Effector memory CD4-positive, alpha-beta T cell (primary cell): ENCODE measurements at places on chromosomes 1 and 21.

GRCh38 chr1:980602-981395 is 1.1 kb downstream of the PERM1 start:
- DNase-seq, result no peak

GRCh38 chr1:247357781-247358211 is 26.1 kb upstream of the ZNF496 start:
- no peak for DNase-seq

DNA sequence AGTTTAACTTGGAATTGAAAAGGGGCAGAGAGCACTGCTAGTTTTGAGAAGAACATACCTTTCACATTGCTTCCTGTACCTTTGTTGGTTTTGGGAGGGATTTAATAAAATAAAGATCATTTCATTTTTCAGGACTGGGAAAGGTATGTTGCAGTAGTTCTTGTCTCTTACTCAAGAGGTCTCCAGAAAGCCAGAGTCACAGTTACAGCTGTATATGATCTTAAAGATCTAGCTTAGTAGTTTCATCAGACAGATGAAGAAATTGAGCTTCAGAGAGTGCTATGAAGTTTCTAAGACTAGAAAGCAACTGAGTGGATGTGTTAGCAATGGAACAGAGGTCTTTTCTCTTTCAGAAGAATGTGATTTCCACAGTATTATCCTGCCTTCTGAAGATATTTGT is 1.0 kb downstream of the OR10K2 start:
- no peak for DNase-seq

- no peak for DNase-seq
Observed at GRCh38 chr21:36126208-36126565, 8.7 kb upstream of the CBR3 start.

DNA sequence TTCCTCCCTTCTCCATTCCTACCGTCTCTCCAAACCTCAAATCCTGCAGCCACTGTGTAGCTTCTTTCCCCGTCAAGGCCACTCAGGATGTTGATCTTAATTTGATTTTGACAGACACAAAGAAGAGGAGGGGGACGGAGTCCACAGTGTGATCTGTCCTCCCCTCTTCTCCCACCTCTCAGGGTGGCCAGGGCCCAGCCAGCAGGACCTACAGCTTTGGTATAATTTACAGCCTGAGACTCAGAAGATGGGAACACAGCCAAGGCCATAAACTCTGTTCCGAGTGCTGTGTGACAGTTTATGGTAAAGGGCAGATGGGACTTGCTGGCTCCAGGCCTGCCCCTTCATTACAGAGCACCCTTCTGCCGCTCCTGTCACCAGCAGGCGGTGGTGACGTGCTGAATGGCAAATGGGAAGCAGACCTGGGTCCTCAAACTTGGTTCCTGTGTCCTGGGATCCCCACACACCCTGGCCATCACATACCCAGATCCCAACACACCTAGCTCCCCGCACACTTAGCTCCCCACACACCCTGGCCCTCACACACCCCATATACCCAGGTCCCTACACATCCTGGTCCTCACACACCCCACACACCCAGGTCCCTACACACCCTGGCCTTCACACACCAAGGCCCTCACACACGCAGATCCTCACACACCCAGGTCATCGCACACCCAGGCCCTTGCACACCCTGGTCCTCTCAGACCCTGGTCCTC is 71.6 kb downstream of the CD2 start:
- DNase-seq, result no peak

DNA sequence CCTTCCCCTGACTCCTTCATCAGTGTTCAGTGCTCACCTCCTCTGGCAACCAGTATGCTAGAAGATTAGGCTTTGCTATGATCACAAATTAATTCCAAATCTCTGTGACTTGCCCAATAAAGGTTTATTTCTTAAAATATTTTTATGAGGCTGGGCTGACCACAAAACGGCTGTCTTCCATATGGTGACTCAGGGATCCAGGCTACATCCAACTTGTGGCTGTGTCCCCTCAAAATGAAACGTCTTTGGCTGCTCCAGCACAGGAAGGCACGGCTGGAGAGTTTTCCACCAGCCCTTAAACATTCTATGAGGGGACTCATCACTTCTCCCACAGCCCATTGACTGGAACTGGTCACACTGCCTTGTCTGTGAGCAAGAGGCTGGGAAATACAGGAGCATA is 131.5 kb downstream of the HUNK start:
- DNase-seq, result no peak

DNA sequence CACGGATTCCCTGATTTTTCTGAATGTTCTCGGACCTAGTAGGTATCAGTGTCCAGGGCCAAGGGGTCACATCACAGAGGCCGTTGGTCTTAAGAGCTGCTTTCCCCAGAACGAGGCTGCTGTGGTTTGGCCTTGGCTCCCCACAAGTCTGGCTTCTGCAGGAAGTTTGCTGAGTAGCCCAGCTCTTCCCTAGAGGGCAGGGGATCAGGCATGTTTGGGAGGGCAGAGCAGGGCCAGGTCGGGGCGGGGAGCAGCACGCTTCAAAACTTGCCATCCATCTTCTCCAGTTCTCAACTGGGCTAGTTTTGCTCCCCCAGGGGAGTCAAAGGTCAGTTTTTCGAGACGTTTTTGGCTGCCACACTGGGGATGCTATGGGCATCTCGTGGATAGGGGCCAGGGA is 37.0 kb downstream of the MAN1C1 start:
- DNase-seq, result no peak
